Activated CD4-positive, alpha-beta T cell treated with anti-CD3 and anti-CD28 coated beads, Interleukin-2, amount 50 U/mL, for 24 hours (primary cell): ENCODE measurements at places on chromosomes 16 and 17.

DNA sequence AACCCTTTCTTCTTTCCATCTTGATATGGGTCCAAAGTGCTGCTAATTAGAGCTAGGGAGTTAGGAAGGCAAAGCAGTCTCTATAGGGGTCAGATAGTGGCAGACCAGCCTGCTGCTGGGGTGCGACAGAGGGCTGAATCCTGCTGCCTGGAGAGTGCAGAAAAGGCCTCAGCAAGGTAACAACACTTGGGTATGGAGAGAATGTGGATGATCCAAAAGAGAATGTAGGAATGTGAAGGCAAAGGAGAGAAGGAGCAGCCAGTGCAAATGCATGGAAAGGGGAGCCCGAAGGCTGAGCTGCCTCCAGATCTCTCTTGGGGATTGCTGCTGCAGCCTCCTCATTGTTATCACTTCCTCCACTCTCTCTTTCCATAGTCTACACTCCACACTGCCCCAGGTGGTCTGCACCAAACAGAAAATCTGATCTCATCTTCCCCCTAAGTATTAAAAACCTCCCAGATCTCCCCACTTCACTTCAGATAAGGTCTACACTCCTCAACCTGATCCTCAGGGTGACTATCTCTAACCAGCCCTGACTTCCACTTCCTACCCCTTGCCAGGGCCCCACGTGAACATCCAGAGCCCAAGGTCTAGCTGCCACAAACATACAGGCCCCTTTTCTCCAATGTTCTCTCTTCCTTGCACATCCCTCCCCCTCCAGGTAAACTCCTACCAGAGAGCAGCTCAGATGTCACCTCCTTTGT, 28.8 kb downstream of the TOM1L2 start:
- DNase-seq, result no peak

DNA sequence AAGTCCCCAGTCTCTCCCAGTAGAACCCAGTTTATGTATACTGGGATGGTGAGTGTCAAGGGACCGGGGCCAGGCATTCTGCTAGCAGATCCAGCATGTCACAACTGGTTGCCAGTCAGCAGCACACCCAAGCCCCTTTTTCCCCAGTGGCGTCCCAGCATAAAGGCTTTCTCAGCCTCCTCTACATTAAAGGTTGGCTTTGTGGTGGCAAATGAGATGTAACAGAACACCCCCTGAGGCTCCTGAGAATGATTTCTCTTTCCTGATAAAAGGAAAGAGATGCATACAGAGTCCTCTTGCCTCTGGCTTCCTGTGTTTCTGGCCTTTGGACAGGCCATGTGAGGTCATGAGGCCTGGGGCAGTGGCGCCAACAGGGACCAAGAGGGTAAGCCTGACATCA, 27.9 kb downstream of the IRX6 start:
- DNase-seq, result no peak

DNA sequence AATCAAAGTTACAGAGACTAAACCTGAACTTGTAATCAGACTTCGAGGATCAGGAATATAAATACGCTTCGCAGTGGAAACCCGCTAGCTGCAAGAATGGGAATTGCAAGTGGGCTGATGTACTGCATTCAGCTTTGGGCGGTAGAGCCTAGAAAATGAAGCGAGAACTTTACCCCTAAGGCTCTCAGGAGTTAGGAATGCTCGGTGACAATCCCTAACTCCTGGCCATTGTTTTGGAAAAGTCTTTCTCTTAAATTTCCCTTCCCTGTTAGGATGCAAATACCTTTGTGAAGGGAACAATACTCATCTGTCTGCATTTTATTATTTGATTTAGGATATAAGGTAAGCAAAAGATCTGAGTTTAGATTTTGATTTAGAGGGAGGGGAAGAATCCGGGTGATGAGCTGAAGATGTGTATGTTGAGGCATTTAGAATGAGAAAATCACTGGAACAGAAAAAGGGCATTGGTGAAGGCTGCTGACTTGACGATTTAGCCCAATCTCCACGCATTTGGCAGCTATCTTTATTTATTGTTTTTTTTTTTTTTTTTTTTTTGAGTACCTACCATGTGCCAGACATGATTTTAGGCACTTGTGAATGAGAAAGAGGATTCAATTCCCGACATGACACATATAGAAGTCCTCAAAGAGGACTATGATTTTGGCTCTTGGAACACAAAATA, 2.2 kb upstream of the TOX3 start:
- no peak for DNase-seq

GRCh38 chr16:58556678-58557077, 41.4 kb downstream of the SETD6 start:
- no peak for DNase-seq

- no peak for DNase-seq
Observed at GRCh38 chr17:74380086-74380958, 13.0 kb downstream of the GPR142 start.

- DNase-seq, result no peak
Observed at GRCh38 chr17:67215991-67216421, 29.0 kb downstream of the HELZ start.

DNA sequence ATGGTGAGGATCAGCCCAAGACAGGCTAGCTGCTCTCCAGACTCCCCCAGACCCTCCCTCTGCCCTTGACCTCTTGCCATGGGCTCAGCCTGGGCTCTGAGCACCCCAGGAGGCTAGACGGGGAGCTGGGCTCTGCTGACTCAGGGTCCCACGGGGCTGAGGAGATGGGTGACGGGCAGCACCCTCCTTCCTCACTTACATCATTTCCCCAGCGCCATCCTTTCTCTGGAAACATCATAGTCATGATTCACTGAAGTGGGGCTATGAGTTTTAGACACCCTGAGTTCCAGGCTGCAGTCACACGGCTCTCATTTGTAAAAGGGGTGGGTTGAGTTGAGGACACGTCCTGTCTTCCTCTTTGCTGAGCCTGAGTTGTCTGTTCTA, 3.0 kb upstream of the ITGAX start:
- DNase-seq, result no peak

DNA sequence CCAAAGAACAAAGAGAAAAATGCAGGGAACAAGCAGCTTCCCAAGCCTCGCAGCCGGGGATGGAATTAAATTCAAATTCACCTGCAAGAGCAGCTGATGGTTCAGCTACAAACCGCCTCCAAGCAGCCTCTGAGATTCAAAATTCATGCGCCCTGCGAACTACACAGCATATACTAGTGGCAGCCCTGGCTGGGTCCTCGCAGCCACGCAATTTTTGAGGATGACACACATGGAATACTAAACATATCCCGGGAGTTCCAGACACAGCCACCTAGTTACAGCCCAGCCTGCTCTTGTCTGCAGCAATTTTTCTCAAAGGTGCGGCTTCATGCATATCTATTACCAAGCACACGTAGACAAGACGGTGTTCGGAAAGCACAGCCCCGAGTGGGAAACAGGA, 35.9 kb upstream of the KIFC3 start:
- DNase-seq, result no peak

DNA sequence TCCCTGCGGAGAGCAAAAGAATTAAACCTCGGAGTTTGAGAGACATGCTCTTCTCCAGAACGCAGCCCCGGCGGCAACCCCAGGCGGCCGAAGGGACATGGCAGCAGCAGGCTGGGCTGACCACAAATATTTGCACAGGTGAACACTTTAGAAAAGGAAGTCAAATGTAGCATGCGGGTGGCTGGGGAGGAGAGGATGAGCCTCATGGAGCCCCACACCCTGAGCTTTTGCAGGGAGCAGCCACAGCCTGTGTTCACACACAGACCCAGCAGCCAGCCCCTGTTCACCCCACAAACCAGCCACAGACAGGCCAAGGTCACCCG, 17.8 kb downstream of the HS3ST6 start:
- no peak for DNase-seq

DNA sequence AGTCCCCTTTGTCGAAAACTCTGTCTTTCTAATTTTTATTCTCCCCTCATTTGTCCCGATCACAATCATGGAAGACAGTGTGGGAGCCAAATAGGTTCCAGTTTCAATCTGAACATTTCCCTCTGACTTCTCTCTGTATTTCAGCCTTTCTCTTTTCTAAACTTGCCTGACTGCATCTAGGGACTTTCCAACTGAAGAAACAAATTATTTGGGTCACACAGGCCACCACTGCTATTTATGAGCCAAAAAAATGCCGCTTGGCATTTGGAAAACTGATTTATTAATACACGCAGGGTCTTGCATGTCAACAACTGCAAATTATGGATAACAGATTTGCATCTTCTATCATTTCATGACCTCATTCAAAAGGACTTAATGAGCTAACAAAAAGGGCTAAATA, 55.2 kb upstream of the ELAC2 start:
- no peak for DNase-seq

- DNase-seq, result peak; percentile 92
Observed at GRCh38 chr17:61927208-61928100, at the start of gene INTS2. Gene INTS2, minus strand, starts transcription at chr17:61927982. Its CDS starts 1,338 bp downstream, at chr17:61926644.

- DNase-seq, result no peak
Observed at GRCh38 chr17:55351226-55351625, 70.4 kb downstream of the MMD start.

DNA sequence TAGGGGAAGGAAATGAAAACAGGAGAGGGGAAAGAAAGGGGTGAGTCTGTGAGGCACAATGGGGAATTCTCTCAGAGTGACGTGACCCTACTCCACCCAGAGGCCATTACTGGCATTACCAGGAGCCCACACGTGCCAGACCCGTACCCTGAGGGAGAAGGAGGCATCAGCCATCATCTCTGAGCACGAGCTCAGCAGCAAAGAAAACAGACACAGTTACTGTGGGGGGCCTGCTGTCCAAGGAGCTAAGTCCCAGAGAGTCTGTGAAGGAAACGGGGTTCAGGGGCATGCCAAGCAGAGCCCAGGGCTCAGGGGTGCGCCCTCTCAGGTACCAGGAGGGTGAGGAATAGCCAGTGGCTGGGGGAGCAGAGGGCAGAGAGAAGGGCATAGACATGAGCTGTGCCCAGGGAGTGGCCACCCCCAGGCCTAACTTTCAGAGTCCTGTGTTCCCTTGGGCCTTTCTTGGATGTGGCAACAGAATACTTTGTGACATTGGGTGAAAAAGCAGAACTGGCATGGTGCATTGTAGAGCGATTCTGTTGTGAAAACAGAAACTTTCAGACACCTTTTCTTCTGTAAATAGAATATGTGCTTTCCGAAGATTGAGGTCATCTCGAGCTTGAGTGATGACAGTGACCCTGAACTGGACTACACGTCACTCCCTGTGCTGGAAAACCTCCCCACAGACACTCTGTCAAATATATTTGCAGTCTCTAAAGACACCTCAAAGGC, 11.3 kb downstream of the TAF1C start:
- no peak for DNase-seq

DNA sequence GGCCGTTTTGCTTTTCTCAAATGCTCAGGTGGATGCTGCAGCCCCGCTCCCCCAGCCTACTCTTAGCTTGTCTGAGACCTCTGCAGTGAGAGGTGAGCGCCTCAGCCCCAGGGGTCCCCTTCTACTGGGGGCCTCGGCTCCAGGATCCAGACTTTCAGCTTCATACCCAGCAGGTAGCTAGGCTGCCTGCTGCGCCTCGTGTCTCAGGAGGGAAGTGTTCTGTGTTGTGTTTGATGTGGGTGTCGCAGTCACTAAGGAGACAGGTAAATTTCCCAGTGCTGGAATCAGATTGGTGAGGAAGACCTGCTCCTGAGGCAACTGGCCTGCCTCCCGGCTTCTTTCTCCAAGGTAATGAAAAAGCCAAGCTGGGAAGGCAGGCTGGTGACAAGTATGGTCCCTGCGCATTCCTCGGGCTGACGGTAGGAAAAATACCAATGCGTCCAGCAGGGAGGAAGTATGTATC, 604.0 kb upstream of the SALL1 start:
- no peak for DNase-seq

- DNase-seq, result peak; percentile 83
Observed at GRCh38 chr17:77404812-77405581, 264.2 kb downstream of the SEC14L1 start.

GRCh38 chr17:8965394-8966168, at the start of gene PIK3R5:
Gene PIK3R5, minus strand, starts transcription at chr17:8965707. Its CDS starts 54,213 bp downstream, at chr17:8911494.
- DNase-seq, result peak; percentile 65

DNA sequence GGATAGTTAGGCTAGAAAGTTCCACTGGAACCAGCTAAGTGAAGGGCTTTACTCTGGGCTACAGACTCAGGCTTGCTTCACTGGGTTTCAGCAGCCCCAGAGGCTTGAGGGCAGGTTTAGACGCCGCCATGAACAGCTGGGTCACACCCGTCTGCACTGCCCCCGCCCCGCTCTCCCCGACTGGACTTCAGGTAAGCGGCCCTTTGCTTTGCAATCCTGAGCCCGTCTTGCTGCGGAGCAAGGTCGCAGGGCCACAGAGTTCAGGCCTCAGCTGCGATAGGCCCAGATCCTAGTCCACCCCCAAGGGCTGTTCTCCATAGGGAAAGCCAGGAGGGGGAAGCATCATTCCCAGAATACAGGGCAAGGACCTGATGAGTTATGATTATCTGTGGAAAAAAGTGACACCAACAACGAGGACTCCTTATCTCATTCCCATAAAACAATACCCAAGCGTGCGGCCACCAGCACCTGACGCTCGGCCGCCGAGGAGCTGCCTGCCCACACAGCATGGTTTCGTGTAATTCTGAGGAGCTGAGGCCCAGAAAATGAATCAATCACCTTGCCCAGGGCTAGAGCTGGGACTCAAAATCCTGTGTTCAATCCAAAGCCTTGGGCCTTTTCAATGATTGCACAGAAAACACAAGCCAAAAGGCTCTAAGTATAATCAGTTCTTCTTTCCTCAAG, 20.4 kb downstream of the MEAK7 start:
- no peak for DNase-seq

DNA sequence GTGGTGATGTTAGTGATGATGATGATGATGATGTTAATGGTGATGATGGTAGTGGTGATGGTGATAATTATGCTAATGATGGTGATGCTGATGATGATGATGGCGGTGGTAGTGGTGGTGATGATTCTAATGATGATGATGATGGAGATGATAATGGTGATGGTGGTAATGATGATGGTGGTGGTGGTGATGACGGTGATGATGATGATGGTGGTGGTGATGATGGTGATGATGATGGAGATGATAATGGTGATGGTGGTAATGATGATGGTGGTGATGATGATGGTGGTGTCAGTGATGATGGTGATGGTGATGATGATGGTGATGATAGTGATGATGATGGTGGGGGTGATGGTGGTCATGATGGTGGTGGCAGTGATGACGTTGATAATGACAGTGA, 132.5 kb downstream of the DNAH9 start:
- DNase-seq, result no peak

DNA sequence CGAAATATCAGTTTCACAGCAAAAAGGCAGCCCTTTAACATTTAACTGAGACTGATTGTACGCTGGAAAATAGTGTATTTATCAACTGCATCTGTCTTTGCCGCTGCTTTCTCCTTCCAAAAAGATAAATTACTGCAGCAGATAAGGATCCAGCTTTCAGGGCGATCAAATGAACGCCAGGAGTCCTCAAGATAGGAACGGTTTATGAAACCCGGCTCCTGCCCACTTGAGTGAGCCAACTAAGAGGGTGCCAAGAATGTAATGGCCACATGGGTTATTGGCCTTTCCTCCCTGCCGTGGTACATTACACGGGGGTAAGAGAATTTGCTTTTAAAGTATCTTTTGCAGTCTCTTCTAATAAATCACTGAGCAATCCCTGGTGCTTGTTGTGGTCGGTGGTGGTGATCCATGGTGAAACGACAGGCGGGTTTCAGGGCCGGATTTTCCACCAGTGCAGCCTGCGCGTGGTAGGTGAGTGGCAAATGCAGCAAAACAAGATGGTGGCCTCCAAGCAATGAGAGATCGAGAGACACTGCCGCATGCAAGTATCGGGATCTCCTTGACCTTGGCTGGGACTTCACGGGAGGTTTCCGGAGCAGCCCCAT, 67.5 kb upstream of the IRX6 start:
- no peak for DNase-seq

GRCh38 chr16:86748652-86749051, 170.3 kb downstream of the FOXL1 start:
- no peak for DNase-seq

- no peak for DNase-seq
Observed at GRCh38 chr17:80751070-80751945, 206.7 kb downstream of the RPTOR start.
